CMK (cell line): ENCODE measurements at places on chromosomes 1 and 21.

DNA sequence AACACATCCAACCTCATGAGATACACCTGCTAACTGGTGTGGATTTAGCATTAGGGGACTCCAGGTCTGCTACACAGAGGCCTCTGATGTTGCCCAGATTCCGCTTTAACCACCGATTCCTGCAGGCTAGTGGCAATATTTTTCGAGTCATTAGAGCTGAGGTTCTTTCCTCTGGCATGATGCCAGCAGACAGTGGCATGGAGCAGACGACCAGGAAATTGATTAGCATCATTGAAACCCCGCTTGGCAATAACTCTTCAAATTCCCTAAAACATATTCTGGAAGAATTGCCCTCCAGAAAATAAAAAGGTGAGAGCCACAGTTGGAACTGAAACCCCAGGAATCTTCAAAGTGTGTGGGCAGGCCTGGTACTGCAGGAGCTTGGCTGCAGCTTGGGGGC is 28.4 kb upstream of the ETV3 start:
- DNase-seq: no peak

- no peak for DNase-seq
Measured at GRCh38 chr1:33257207-33257771, 997 bp downstream of the ZNF362 start.

- DNase-seq: peak; percentile 21
Measured at GRCh38 chr1:145858238-145858900, 512 bp downstream of the PIAS3 start.

GRCh38 chr1:28170001-28170596 is 6.4 kb downstream of the PTAFR start:
- no peak for DNase-seq

DNA sequence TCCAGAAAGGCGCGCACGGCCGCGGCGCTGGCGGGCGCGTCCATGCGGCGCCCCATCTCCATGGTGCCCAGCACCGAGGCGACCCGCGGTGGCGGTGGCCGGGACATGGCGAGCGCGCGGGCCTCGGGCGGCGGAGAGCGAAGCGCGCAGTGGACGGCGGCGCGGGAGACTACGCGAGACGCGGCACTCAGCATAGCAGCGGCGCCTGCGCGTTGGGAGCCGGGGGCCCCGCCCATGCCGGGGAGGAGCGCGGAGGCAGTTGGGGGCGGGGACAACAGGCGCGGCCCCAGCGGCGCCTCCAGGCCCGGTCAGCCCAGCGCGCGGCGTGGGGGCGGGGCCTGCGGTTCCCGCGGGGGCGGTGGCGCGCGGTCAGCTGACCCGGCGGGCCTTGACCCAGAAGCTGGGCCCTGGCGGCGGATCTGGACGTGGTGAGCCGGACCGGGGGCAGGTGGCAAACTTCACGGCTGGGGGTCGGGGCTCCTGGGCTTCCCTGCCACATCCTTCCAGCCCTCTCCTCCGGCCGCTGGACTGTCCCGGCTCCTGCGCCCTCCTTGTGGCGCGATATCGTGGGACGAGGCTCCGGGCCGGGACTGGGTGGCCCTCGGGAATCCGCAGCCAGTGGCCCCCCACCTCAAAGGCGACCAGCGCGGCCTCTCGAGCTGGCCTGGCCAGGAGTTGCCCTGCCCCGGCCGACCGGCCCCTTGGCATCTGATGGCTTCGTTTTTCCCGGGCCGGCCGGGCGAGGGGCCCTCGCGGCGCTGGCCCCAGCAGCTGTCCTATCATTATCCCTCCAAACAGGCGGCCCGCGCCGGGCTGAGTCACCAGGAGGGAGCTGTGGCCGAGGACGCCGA is at the start of the genes AKR7A2 and SLC66A1:
Gene AKR7A2 (minus strand): TSS at position 214 of the 851 bp plus-strand sequence. CDS start 20 bp downstream, at position 194.
Gene SLC66A1 (plus strand): TSS at position 396 of the 851 bp plus-strand sequence. CDS start 5,352 bp downstream, outside the sequence.
- DNase-seq: peak; percentile 90

GRCh38 chr21:42479582-42479981 is 16.4 kb downstream of the RSPH1 start:
- no peak for DNase-seq

GRCh38 chr1:78619032-78619431 is 1.2 kb upstream of the IFI44L start:
- no peak for DNase-seq

- no peak for DNase-seq
Measured at GRCh38 chr1:209899948-209900347, 38.1 kb upstream of the SYT14 start.

- no peak for DNase-seq
Measured at GRCh38 chr1:246482805-246483568, 24.1 kb downstream of the SMYD3 start.

GRCh38 chr21:45853703-45854342 is 127.7 kb upstream of the COL6A1 start:
- DNase-seq: no peak

DNA sequence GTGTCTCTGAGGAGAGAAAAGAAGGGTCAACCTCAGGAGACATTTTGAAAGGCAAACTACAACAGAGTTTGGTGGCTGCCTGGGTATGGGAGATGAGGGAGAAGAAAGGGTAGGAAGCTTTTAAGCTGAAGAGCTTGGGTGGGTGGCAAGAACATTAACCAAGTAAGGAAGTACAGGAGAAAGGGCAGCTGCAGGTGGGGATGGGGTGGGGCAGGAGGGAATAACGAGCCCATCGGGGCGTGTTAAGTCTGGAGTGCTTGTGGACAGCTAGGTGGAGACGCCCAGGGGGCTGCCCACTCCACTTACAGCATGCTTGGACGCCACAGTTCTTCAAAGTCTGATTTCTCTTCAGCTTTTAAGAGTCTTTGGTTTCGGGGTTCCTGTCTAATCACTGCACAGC is 42.8 kb downstream of the TTC13 start:
- no peak for DNase-seq

GRCh38 chr1:107473065-107473464 is 332.2 kb downstream of the NTNG1 start:
- no peak for DNase-seq

DNA sequence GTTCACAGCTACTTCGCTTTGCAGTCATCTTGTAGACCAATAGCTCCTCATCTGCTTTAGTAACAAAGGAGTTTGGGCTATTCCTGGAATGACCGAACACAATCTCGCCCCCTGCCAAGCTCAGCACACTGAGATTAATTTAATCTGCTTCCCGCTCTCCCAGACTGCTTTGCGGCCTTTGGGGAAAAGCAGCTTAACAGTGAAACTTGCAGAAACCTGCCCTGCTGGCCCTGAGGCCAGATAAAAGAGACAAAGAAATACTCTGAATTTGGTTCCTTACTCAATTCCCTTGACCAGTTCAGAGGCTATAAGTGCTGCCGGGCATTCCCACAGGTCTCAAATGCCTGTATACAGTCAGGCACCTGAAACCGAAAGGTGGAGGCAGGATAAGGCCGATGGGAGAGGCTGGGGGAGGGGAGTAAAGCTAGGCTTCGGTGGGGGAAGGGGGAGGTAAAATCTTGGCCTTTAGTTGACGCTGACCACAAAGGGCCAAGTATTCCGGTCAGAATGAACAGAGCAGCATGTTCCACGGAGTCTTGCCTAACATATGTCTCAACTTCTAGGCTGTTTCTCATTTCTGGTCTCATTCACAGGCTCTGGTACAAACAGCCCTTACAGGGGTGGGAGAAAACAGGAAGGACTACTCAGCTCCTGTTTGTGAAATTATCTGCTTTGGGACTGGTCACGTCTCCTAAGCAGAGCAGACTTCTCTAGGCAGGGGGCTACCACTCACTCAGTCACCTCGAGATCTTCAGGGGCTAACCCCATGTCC is 17.7 kb upstream of the A3GALT2 start:
- DNase-seq: no peak

- DNase-seq: no peak
Measured at GRCh38 chr21:29149808-29150425, 19.5 kb downstream of the MAP3K7CL start.

DNA sequence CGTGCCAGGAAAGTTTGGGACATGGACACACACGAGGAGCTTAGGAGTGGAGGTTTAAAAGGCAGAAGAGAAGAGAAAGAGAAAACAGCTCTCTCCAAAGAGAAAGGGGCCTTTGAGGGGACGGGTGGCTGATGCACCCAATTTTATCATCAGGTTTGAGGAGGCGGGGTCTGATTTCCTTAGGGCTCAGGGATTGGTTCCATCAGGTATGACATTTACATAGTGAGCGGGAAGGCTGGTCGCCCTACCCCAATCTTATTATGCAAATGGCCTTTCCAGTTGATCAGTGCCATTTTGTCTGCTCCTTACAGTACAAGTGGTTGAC is 749.1 kb upstream of the TPTE start:
- DNase-seq: no peak

DNA sequence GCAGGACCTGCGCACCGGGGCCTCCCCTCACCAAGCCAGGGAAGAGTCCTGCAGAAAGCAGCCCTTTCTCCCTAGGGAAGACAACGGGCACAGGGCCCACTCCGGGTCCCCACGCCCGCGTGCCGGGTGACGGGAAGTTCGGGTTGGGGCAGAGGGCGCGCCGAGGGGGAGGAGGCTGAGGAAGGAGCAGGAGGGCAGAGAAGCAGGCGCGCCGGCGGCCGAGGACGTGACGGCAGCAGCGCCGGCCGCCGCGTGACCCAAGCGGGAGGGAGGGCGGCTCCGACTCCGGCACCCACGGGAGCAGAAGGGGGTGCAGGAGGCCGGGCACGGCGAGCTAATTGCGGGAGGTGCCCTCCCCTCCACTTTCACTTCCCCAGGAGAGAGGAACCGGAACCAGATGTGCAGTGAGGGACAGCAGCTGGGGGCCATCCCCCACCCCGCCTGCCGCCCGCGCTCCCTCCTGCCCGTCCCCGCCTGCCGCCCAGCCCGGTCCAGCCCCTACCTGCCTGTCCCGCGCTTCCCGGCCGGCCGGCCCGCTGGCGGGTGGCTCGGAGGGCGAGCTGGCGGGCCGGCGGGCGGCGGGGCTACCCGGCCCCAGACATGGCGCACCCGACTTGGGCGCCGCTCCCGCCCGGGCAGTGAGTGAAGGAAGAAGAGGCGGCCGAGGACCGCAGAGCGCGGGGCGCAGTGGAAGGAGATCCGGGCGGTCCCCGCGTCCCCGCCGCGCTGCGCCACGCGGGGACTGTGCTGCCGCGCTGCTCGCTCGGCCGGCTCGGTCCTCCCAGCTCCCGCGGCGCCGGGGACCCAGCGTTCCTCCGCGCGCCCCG is 510 bp downstream of the DENND4B start:
- peak; percentile 81 for DNase-seq
